ENCODE measurements at places on chromosomes 13 and 19.

GRCh38 chr19:38557205-38557799 lies 60.5 kb downstream of the MAP4K1 start:
- peak; percentile 51 for DNase-seq

GRCh38 chr19:51702103-51702824 lies 9.1 kb downstream of the SPACA6 start:
- DNase-seq, result peak; percentile 18

DNA sequence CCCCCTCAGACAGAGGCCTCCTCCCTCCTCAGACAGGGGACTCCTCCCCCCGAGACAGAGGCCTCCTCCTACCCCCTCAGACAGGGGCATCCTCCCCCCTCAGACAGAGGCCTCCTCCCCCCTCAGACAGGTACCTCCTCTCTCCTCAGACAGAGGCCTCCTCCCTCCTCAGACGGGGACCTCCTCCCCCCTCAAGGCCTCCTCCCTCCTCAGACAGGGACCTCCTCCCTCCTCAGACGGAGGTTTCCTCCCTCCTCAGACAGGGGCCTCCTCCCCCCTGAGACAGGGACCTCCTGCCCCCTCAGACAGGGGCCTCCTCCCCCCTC lies 13.9 kb downstream of the C3 start:
- DNase-seq, result no peak

- no peak for DNase-seq
Observed at GRCh38 chr13:36131222-36131930, at the start of gene DCLK1. TSS of gene DCLK1 (minus strand) at chr13:36131382.

DNA sequence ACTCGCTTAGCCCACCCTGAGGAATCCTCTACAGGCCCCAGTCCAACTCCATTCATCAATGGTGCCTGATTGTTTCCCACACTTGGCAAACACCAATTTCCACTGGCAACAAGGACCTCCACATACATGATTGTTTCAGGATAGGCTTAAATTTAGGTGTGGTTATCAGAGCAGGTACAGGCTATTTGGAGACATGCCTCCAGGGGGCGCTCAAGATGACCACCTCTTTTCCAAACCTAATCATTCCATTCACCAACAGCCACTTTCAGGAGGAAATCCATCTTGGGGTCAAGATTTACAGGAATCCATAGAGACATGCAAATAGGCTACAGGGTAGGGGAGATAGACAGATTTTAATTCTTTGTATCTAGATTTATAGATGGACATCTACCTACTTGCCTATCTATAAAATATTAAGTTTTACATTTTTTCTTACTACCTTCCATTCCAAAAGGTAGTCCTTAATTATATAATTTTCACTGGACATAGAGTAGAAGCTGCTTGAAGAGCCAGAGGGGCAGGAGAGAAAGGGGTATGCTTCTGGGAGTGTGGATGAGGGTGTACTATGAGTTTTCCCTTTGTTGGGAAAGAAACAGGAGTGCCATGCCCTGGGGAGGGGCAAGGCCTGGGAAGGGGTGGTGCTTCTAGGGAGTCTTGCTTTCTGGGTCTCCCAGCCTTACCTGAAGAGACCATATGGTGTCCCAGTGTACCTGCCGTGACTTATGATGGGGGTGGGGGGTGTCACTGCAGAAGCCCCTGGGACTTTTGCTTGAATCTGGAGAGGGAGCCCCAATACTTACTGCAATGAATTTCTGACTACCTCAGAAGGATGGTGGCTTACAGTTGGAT lies 14.1 kb upstream of the PCDH8 start:
- DNase-seq, result no peak

GRCh38 chr19:18788529-18789421 lies 2.3 kb downstream of the COMP start:
- DNase-seq, result no peak

DNA sequence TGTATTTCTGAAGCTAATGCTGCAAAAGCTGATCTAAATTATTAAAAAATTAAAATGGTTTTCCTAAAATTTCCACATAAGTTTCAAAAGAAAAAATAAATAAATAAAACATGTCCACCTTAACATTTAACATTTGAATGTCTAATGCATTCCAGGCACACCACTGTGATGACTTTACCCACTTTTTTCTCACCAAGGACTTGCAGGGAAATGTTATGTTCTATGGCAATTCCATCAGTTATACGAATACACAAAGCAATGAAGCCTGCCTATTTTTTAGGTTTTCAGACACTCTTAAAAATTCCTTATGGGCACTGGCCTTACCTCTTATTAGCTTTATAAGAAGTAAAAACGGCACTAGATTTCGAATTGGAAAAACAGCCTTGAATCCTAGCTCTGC lies 10.2 kb downstream of the TSC22D1 start:
- no peak for DNase-seq

DNA sequence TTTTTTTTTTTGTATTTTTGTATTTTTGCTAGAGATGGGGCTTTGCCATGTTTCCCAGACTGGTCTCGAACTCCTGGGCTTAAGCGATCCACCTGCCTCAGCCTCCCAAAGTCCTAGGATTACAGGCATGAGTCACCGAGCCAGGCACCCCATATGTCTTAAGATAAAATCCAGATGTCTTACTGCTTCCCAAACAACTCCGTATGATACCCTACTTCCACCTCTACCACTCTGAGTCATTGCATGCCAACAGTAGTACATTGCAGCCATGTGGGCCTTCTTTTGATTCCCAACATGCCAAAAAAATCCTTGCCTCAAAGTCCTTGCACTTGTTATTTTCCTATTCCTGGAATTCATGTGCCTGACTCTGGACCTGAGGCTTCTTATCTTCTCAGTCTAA lies 799.2 kb downstream of the GPC5 start:
- no peak for DNase-seq

DNA sequence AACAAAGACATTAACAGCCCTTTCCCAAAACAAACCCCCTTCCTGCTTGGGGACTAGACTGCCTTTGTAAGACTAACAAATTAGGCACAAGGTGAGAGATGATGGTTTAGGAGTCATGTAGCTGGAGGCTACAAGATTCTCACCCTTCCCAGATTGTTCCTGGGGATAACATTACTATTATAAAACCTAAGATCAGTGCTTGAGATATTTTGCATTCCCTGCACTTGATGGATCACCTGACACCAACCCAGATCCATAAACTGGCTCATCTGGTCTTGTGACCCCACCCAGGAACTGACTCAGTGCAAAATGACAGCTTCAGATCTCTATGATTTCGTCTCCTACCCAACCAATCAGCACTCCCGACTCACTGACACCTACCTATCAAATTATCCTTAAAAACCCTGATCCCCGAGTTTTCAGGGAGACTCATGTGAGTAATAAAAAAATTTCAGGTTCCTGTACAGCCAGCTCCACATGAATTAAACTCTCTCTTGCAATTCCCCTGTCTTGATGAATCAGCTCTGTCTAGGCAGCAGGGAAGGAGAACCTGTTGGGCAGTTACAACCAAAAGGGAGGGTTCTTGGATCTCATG lies 2.4 kb upstream of the ZNF616 start:
- no peak for DNase-seq

- no peak for DNase-seq
Observed at GRCh38 chr19:12779162-12779993, 4.0 kb upstream of the HOOK2 start.

- DNase-seq, result no peak
Observed at GRCh38 chr19:30202060-30202600, 170.1 kb upstream of the ZNF536 start.

DNA sequence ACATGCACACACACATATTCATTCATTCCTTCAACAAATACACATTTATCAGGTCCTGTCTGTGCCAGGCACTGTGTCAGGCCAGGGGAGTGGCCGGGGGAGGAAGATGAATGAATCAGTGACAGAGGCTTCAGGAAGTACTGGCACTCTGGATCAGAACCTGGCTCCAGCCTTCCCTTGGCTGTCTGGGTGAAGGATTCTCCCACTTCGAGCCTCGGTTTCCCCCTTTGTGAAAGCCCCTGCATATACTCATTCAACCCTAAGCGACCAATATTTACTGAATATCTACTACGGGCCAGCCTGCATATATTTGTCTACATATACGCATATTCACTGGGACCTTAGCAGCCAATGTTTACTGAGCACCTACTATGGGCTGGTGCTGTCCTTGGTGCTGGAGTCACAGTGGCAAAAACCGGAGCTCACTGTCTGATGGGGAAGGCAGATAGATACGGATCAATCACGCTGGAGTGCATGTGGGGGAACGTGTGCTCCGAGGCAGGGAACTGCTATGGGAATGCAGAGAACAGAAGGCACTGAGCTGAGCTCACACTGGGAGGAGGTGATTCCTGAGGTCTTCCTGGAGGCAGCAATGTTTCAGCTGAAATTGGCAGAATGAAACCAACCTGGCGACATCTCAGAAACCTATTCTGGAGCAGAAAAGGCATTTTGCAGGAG lies 636 bp upstream of the ZNF579 start:
- no peak for DNase-seq

DNA sequence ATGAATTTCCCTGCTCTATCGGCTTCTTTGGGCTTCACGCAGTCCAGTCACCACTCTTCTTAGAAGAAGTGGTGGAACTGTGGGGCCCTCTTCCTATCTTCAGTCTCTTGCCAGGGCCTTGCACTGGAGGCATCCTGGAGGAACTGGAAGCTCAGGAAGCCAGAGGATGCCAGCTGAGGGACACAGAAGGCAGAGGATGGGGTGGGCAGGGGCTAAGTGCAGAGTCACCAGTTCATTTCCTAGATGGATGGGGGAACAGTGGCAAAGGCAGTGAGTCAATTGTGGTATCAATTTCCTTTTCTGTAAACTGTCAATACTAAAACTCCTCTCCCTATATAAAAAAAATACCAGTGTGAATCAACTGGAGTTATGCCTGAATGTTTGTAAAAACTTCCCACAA lies 419.7 kb downstream of the KLF12 start:
- no peak for DNase-seq

DNA sequence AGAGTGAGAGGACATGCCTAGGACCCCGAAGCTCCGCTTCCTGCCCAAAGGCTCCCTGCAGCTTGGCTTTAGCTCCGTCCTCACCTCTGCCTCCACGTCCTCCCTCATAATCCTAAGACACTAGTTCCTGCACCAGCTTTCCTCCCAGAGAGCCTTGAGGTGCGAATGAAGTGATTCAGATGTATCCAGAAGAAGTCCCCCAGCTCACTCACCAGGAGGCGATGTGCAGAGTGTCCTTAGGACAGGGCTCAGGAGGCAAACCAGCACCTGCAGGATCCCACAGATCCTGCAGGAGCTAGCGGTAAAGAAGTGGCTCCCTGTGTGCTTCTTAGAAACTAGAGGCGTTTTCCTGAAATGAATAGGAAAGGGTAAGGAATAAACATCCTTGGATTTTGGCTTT lies 109.7 kb downstream of the HSPH1 start:
- DNase-seq, result no peak

- DNase-seq, result no peak
Observed at GRCh38 chr19:16202320-16203255, 4.9 kb downstream of the AP1M1 start.

DNA sequence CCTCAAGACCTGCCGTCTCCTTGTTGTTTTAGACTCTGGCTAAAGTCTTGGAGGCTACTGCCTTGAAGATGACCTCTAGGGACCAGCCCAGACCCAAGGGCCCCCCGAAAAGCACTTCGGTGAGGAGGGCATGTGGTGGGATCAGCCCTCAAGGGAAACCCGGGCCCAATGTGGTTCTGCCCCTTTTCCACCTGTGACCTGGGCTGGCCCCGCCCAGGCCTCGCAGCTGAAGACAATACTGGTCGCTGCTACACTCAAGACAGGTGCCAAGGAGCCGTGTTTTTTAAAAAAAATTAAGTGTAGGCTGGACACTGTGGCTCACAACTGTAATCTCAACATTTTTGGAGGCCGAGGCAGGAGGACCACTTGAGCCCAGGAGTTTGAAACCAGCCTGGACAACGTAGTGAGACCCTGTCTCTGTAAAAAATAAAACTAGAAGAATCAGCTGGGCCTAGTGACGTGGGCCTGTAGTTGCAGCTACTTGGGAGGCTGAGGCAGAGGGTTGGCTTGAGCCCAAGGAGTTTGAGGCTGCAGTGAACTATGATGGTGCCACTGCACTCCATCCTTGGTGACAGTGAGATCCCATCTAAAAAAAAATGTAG lies 903 bp downstream of the TLE6 start:
- no peak for DNase-seq

DNA sequence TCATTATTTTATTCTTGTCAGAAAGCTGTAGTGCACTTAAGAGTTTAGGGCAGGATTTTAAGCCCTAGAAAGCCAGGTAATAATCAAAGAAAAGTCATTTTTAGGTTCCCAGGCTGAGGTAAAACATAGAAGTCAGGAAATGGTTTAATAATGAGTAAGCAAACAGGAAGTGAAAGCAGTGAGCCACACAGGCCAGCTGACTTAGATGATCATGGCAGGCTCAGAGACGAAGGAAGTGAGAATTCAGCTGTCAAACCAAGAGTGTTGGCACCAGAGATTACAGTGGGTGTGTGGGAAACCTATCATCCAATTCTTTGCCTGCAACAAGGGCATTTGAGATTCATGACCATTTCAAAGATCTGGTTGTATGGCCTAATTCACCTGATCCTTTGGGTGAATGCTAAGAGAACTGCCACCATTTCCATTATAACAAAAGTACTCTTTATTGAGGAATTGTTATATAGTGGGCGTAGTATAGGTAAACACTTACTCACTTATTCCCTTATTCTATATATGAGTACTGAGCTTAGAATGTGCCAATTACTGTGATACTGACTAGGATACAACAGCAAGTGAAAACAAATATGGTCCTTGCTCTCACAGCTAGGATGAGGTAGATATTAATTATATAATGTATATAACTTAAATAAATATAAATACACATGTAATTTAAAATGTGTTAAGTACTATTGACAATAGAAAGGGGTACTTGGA lies 103.7 kb upstream of the EDNRB start:
- DNase-seq, result peak; percentile 15

DNA sequence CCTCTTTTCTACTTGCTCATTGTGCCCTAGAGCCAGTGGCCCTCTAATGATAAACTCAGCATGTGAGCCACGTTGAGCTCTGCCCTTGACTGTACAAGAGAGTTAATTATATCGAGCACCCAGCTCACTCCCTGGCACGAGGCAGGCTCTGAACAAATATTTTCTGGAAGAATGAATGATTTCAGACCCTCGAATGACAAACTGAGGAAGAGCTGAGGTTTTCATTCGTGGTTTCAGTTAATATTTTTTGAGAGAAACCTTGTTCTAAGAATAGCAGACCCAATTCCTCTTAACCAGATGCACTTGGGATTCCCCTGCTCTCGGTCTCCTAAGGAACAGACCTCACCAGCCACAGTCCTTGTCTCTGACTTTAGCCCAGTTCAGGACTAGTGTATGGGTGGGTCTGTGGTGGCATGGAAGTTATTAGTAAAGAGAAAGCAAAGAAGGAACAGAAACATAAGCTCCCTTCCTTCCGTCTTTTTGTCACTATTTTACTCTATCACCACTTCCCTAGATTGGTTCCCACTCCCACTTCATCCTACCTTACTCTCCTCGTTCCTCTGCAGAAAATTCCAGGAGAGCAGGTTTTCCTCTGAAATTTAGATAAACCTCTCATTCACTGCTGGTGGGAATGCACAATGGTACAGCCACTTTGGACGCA lies 22.1 kb upstream of the WDFY2 start:
- no peak for DNase-seq
